H4 (cell line): ENCODE measurements at places on chromosomes 1 and 21.

GRCh38 chr1:217332431-217333065 lies 298.3 kb downstream of the GPATCH2 start:
- DNase-seq, result no peak

DNA sequence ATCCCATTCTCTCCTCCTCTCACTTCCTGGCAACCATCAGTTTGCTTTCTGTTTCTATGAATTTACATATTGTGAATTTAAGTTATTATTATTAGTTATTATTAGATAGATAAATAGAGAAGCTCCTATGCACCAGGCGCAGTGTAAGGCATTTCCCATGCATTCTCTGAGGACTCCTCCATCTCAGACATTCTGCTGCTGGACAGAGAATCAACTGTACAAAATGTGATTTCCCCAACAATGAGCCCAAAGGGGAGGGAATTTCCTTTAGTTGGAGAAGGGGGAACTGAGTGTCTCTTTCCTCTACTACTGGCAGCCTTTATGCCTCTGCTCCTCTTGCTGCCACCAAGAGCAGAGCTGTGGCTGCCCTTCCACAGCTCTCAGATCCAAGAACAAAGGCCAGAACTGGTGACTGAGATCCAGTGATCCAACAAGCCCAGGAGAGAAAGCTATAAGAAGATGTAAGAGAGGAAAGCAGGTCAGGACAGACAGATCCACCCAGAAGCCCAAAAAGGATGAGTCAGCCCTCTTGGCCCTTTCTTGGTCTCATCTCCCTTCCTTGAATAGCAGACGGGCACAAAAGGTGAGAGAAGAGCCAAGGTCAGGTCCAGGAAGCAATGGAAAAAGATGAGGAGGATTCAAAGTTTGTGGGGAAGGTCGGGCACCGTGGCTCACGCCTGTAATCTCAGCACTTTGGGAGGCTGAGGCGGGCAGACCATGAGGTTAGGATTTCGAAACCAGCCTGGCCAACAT lies 3.5 kb upstream of the IVL start:
- DNase-seq, result no peak

DNA sequence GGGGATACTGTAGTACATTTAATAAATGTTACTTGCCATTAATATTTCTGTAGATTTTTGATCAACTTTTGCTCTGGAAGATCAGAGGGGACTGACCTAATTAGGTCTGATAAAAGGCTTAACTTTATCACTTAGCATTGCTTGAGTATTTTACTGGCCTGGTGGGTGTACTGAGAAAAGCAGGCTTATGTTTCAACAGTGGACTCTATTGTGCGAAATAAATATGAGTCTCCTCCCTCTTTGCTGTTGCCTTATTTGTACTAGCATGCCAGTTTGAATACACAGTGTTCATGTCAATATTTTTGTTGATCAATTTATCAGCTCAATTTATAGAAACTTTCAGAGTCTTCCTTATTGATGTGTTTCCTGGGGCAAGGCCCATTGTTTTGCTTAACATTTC lies 49.1 kb downstream of the EBNA1BP2 start:
- no peak for DNase-seq

DNA sequence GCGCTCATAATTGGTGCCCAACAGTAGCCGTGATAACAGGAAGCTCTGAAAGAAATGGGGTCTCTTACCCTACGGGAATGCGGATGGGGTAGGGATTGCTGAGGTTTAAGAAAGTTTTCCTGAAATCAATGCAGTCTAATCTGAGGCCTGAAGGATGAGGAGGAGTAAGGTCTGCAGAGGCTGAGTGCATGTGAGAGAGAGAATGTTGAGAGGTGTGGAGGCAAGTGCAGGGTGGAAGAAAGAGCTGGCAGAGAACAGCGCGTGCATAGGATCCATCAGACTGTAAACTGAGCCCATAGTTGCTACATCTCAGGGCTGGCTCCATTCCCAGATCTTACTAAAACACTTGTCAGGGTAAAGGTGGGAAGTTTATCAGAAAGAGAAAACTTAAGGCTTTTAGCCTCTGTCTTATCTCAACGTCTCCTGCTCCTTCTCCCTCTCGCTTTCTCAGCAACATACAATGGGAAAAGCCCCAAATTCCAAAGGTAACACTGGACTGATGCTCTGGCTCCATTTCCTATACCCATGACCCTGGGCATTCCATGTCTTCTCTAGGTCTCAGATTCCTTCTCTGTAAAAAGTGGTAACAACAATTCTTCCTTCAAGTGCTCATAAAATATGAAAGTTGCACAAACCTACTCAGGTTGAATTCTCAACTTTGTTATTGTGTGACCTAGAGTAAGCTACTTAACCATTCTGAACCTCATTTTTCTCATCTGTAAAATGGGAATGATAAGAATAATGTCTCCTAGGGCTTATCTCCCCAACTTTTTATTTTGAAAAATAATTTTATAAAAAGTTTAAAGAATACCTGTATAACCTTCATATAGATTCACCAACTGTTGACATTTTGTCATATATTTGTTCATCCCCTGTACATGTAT lies 75.2 kb downstream of the SH3GLB1 start:
- DNase-seq, result peak; percentile 27

GRCh38 chr21:38506661-38507281 lies 8.5 kb upstream of the ERG start:
- no peak for DNase-seq

DNA sequence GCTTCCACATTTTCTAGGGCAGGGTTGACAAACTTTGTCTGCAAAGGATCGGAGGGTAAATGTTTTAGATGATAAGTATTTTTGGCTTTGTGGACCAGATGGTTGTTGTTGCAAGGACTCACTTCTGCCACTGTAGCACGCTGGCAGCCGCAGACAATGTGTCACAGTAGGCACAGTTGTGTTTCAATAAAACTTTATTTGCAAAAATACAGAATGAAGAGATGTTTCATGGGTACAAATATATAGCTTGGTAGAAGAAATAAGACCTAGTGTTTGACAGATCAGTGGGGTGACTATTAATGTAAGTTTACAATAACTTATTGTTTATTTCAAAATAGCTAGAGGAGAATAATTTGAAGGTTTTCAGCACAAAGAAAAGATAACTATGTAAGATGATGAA lies 127.8 kb downstream of the GRIK3 start:
- DNase-seq, result no peak

DNA sequence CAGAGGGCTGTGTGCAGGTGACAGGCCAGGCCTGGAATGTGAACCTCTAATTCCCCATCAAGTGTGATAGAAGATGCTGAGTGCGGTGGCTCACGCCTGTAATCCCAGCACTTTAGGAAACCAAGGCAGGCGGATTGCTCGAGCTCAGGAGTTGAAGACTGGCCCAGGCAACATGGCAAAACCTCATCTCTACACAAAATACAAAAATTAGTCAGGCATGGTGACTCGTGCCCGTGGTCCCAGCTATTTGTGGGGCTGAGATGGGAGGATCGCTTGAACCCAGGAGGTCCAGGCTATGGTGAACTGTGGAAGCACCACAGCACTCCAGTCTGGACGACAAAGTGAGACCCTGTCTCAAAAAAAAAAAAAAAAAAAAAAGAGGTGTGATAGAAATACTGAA lies 40.1 kb upstream of the PUM1 start:
- no peak for DNase-seq

DNA sequence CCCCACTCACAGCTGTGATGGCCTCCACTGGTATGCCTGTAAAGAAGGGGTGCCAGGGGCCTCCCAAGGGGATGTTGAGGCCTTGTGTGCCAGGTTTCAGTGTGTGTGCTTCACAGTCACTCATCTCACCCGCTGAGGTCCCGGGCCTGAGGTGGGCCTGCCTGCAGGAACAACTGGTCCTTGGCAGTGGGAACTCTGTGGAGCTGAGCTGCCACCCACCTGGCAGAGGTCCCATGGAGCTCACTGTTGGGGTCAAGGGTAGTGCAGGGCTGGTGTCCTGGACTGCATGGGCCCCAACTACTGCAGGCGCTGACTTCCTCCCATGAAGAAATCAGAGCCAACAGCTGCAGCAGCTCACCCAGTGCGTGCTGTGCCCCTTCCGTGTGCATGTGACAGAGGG lies 17.3 kb upstream of the ZNF678 start:
- no peak for DNase-seq

- DNase-seq, result no peak
These were observed 27.3 kb downstream of the CAMK2N1 start for GRCh38 chr1:20458717-20459116.

- DNase-seq, result peak; percentile 37
These were observed at the start of gene RGS4 for GRCh38 chr1:163069142-163069541. Gene RGS4, plus strand, starts transcription at chr1:163069361. Its CDS starts 124 bp downstream, at chr1:163069485.

- no peak for DNase-seq
These were observed 33.2 kb upstream of the FAM163A start for GRCh38 chr1:179709841-179710329.

GRCh38 chr1:36656271-36656670 lies 173.6 kb upstream of the CSF3R start:
- DNase-seq, result no peak

GRCh38 chr1:183223467-183223866 lies 37.4 kb downstream of the LAMC2 start:
- no peak for DNase-seq

GRCh38 chr1:208231881-208232661 lies 12.1 kb downstream of the PLXNA2 start:
- peak; percentile 68 for DNase-seq

DNA sequence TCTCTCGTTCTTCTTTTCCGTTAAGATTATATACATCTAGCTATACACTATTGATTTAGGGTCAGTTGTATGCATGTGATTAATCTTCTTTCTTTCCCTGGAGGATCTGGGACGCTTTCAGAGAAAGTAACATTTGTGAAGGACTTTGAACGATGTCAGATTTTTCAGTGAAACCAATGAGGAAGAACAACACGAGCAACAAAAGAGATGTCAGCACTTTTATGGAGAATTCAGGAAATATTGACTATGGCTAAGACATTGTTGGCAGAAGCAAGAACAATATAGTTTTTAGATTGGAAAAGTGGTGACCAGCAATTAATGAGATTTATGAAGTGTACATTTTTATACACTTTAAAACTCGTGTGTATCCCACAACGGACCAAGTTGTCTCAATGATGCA lies 355.5 kb downstream of the TGFB2 start:
- no peak for DNase-seq

- no peak for DNase-seq
These were observed 273.8 kb upstream of the ESRRG start for GRCh38 chr1:216997069-216997468.

DNA sequence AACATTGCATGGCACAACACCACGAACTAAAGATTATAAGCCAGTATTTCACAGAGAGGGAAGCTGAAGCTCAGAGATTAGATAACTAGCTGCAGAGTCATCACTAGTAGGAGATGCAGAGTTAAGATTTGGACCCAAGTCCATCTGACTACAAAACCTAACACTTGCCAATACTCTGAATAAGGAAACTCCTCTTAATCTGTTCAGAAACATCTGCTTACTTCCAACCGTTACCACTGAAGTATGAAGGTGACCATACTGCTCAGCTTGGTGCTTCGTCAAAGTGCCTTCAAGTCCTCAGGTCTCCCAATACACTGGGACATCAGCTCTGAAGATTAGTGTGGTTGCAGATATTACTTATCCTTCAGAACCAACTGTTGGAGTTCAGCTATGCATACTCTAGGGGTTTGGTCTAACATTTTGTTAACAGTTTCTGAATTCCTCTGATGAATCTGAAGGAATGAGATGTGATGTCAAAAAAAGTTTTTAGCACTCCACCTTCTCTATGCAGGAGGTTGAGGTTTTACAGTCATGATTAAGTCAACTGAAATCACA lies 179.6 kb downstream of the TPR start:
- DNase-seq, result no peak

- no peak for DNase-seq
These were observed 107.2 kb downstream of the AKT3 start for GRCh38 chr1:243742819-243743218.

DNA sequence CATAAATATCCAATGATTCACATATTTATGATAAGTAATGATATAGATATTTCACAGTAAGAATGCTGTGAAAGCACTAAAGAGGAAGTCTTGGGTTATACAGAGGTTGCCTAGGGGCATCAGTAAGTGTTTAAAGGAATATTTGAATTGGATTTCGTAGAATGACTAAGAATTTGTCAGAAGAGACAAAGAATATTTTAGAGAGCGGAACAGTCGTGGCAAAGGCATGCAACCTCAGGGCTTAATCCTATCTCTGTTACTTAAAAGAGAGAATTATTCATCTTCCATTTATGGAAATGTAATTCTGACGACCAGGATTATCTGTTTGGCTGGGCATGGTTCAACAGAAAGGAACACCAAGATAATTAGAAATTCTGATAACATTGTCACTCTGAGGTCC lies 171.9 kb upstream of the NR5A2 start:
- no peak for DNase-seq

DNA sequence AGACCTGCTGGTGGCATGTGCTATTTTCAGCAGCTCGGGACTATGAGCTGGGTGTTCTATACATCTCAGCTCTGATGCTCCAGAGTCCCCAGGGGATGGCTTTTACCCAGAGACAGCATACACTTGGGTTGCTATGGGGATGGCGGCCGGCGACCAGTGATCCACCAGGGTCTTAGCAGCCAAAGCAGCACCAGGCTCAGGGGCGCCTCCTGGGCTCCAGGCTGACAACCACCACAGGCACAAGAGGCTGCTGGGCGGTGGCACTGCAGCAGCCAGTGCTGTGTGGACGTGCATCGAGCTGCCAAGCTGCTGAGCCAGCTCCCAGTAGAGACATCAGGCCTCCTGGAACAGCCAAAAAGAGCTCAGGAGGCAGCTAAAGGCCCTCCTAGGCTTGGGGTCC lies 37.6 kb upstream of the CLSTN1 start:
- DNase-seq, result no peak

DNA sequence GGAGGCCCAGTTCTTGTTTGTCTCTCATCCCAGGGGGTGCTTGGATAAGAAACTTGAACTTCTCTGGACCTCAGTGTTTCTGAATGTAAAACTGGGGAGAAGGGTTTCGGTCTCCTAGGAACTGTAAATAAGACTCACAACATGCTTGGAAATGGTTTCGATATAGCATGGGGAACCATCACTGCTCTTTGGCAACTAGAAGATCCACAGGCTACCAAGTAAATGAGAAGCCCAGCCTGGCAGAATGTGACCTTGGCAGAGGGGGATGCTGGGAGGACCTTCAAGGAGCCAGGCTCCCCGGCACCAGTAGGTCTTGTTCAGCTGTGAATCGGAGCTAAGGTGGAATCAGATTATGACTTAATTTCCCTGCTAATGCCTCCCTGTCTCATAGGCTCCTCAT lies 3.7 kb downstream of the ARL8A start:
- no peak for DNase-seq
